Naive thymus-derived CD4-positive, alpha-beta T cell (primary cell): ENCODE measurements at places on chromosomes 3 and 15. TPM values are rescaled to one million over a fixed set of nuclear protein-coding genes. Genes with fewer than 3 reads are reported as not detected.

ILDR1 gene
- not detected for total RNA-seq

DNA sequence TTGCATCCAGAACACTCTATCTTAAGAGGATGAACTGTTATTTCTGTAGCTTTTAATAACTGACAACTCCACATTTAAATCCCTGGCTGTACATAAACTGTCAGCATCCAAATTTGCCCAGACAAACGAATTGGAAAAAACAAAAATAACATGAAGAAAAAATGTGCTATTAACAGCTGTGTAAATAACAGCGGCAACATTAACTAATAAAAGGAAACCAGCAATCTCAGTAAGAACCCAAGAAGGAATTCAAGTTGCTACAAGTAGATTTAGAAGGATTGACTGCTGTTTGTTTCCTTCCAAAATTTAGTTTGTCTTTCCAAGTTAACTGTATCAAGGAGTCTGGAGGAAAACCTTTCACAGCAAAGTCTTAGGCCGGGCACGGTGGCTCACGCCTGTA is 550.6 kb upstream of the MDFIC2 start:
- DNase-seq = no peak

DNA sequence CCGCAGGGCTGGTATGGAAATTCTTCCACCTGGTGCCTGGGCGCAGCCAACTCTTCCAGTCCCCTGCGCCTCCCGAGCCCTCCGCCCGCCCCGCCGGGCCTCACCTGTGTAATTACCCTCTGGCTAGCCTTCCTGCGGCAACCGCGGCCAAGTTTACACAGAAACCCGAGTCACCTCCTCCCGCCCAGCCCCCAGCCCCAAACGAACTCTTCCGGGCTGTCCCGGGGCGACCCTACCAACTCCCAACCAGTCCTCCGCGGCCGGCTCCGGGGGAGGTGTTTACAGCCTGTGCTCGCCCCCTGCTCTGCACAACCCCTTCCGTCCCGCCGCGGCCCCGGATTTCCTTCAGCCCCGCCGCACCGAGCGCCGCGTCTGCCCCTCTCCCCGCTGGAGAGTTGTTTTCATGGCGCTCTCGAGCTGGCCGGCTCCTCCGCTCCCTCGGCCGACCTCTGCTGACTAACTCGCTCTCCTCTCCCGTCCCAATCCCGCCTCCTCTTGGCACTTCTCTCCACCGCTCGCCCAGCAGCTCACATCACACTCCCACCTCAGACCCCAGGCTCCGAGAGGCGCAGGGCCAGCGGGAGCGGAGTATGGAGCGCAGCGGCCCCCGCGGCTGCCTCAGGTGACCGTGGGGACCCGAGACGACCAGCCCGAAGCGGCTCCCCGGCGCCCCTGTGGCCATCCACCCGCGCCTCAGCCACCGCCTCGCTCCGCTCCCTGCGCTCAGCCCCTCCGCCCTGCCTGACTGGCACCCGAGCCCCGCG is 538 bp downstream of the ATOSA start:
- peak; percentile 64 for DNase-seq

DNA sequence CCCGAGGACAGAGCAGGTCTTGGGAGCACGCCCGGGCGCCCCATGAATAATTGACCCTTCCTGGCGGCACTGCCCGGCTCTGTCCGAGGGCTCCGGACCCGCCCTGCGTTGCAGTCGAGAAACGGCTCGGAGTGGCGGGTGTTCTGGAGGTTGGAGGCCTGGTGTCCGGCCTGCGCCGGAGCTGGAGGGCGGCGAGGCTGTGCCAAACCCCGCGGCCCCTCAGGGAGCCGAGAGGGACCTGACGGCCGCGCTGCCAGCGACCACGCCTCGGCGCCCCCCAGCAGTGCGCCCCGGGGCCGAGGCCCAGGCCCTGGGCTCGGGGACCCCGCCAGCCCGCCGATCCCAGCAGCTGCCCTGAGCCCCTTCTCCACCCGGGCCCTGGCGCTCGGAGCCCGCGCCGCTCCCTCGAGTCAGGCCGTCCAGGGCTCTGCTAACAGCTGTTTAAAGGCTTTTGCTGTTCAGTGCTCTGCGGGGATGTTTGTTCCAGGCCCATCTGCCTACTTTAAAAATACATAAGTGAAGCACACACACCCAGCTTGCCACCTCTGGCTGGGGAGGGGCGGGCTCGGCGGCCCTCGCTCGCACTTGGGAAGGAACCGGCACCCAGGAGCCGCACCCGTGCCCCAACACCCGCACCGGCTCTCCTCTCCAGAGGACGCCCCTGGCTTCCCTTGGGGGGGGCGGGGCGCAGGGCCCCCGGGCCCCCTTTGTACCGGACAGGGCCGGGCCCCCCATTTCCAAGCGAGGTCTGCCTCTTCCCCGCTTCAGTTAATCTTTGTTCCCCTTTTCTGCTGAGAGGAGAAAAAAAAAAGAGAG is 730 bp upstream of the ZNF710 start:
- DNase-seq = no peak

RARB gene
- not detected for total RNA-seq

TMEM212 gene
- not detected for total RNA-seq

MST1 gene
- total RNA-seq = 9.6 TPM

CORO2B gene
- not detected for total RNA-seq

CDHR4 gene
- total RNA-seq = 0.62 TPM

DNA sequence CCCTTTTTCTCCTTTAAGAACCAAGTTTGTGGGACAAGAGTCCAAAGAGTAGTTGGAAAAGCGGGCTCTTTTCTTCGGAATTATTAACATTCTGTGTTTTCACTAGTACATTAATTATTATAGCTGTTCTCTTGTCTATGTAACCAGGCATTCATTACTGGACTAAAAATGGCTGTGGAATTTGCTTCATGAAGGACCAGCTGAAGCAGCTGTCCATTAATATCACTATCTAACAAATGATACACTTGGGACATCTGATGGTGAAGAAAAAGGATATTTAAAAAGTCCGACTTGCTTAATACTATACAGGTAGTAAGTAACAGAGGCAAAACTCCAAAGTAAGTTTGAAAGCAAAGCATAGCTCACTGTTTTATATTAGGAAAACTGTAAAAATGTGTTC is 728.9 kb upstream of the DPPA4 start:
- no peak for DNase-seq

DNA sequence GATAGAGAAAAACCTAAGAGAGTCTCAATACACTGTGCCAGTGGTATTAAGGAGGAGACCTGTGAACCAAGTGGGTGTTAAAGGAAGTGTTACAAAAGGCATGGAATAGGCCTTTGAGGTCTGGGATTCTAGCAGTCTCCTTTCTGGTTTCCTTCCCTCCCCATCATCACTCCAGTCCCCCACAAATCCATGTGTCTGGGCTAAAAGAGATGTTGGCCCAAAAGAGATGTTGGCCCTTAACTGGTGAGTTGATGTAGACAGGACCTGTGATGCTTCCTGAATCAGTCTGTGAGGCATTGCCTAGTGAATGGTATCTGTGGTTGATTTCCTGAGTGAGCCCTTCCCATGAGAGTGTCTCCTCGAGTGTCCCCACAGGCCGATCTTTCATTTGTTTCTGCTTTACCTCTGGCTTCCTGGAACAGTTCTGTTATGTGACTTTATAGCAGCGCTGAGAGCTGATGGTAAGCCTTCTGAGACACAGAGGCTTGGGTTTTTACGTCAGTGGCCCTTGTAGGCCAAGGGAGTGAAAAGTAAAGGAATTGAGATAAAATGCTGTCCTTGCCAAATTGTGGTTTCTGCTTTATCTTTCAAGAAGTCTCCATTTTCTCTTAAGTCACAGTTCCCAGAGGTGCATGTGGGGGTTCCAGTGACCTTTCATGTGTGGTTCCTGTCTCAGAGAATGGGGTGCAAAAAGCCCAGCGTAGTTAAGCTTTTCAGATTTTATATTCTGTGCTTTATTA is 87.8 kb downstream of the KLHL25 start:
- DNase-seq = no peak

GRCh38 chr3:43253294-43253693 is 33.0 kb upstream of the SNRK start:
- no peak for DNase-seq

VILL gene
- total RNA-seq = 43.3 TPM

ASB14 gene
- total RNA-seq = not detected

EXD1 gene
- not detected for total RNA-seq

GRCh38 chr3:123695152-123695551 is 110.3 kb upstream of the HACD2 start:
- DNase-seq = no peak

GRCh38 chr15:43376017-43376705 is 5.3 kb downstream of the TUBGCP4 start:
- DNase-seq = no peak

LCTL gene
- total RNA-seq = not detected

- DNase-seq = no peak
Observed at GRCh38 chr3:37601832-37602231, 259.8 kb upstream of the CTDSPL start.

- no peak for DNase-seq
Observed at GRCh38 chr3:102747611-102748010, 312.8 kb downstream of the ZPLD1 start.

GRCh38 chr15:52795464-52796227 is 5.5 kb upstream of the ONECUT1 start:
- no peak for DNase-seq

GRCh38 chr3:4063916-4064574 is 239.1 kb upstream of the SETMAR start:
- no peak for DNase-seq

DNA sequence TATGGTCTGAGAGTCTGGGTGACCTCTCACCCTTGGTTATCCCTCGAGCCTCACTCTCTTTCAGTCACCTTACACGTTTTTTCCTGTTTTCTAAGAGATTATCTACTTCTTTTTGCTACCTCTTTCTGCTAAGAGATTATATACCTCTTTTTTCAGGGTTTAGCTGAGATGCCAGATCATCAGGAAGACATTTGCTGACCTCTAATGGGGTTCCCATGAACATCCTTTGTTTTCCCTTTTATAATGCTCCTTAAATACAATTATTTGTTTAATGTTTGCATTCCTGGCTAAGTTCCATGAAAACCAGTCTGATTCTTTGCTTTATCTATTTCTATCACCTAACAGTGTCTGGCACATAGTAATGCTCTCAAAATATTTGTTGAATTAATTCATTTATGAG is 39.6 kb downstream of the LEKR1 start:
- no peak for DNase-seq

GRCh38 chr15:46328821-46329220 is 694.0 kb downstream of the SQOR start:
- no peak for DNase-seq

DNA sequence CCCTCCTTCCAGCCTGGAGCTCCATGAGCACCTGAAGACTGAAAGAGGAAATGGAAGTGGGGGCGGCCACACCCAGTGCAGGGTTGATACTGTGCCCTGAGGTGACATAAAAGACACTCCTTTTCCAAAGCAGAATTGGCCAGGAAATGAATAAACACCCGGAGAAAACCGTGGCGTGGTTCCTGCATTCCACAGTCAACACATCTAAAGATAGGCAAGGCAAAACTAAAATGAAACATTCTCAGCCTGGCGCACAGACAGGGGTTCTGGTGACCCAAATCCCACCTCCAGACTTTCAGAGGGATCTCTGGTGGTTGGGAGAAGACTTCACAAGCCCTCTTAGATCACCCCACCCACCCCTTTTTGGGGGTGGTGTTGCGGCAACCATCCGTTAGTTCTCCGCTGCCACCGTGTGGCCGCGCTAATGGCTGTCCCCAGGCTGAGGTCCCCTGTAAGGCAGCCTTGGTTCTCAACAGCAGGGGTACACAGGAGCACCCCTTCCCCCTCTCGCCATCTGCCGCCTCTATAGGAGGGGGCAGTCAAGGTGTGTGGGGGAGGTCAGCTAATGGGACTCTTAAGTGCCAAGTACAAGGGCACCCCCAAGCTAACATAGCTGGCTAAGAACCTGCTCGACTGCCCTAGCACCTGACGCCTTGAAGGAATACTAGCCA is 2.5 kb upstream of the MST1R start:
- DNase-seq = peak; percentile 38

BFSP2 gene
- total RNA-seq = not detected

DNA sequence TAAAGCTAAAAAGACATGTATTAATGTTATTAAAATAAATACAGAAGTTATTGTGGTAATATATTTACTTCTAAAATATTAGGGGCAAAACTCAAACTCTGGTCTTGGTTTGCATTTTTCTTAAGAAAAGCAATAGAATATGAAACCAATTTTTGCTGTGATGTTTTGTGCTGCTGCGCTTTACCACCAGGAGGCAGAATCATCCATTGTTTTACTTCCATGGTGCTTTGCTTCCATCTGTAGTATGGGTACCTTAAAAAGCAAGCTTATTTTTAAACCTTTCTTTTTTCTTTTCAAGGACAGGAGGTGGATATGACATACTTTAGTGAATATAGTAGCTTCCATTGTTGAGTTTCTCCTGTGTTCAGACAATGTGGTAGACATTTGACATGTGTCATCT is 46.6 kb upstream of the MRPL3 start:
- DNase-seq = no peak

BRPF1 gene
- 42.4 TPM for total RNA-seq

- DNase-seq = no peak
Observed at GRCh38 chr15:92636401-92636907, 19.1 kb downstream of the FAM174B start.

HMCES gene
- 56.4 TPM for total RNA-seq

- no peak for DNase-seq
Observed at GRCh38 chr3:49750056-49750455, 26.3 kb upstream of the GMPPB start.

- peak; percentile 19 for DNase-seq
Observed at GRCh38 chr15:101028772-101029438, 109.7 kb downstream of the LRRK1 start.

SEMA6D gene
- not detected for total RNA-seq

DNA sequence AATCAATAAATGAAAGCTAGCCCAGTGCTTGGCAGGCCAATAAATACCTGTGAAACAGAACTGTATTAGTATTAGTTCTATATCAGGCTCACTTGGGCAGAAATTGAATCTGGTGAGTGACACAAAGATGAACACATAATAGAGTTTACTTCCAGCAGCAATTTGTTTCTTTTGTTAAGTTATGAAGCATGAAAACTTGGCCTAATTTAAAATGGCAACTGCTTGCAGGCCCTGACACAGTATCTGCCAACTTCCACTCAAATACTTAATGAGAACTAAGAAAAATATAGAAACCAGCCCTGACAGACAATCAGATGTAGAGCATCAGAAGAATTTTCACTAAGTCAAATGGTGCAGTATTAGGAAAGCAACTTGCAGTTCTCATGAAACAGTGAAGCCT is 37.6 kb upstream of the LRIG1 start:
- DNase-seq = no peak

- DNase-seq = no peak
Observed at GRCh38 chr3:178435575-178435974, 100.7 kb upstream of the KCNMB2 start.

- no peak for DNase-seq
Observed at GRCh38 chr3:13018043-13018451, 55.2 kb downstream of the IQSEC1 start.
